BE2C (cell line): ENCODE measurements at places on chromosomes 2 and 18.

DNA sequence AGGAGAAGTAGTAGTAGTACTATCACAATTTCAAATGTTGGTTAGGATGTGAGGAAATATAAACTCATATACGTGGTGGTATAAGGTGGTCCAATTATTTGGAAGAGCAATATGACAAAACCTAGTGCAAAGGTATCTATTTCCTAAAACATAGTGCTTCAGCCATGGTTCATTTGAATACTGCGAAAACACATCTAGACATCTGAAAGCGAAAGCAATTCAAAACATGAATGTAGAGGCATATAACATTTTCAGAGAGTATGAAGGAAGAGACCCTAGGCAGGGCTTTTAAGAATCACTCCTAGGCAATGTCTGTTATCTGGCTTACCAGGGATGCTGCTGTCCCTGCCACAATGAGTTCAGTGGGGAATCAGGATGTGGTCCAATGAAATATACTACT is 1085.8 kb downstream of the TDRD15 start:
- no peak for DNase-seq

DNA sequence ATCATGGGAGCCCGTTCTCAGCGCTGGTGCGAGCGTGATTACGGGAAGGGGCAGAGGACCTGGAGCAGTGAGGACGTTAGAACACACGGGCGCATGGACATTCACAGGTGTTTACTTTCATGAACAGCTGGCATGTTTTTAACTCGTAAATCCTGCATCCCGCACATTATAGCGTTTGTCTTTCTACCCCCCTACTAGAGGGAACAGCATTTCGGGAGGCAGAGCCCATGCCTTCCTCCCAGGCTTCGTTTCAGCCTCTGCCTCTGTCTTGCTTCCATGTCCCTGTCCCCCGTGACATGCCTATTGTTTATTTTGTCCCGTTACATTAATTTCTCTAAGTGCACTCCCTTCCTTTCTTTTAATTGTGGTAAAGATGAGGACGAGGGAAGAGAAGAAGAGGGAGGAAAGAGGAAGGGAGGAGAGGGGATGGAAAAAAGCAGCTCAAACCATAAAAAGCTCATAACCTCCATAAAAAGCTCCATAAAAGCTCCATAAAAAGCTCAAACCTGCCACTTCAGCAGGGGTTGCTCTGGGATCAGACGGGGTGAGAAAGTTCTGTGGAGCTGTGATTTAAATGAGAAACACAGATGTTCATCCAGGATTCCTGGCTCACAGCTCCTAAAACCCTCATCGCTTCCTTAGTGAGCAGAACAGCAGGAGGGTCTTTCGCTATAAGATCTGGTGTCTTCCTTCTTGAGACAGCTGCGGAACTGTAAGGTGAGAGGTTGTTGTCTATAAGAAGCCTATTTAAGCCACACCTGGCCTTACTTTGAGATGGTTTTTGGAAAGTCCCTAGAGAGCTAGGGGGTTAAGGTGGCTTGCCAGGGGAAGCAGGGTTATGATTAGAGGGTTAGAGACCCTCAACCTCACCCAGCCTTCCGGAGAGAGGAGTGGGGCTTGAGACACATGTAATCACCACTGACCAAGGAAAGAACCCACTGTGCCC is 66.6 kb upstream of the SNTG2 start:
- DNase-seq: no peak

DNA sequence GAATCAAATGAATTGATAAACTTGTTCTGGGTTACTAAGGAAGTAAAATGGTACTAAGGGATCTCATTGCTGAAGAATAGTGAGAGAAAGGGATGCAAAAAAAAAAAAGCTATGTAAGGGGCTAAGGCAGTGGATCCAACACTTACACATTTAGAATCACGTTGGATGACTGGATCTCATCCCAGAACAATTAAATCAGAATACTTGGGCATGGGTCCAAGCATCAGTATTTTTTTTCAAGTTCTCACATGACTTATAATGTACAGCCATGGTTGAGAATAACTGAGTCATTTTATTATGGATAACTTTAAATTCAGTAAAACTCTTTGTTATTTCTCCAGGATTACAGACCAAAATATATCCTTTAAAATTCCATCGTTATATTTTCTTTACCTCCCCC is 8.5 kb downstream of the DSC1 start:
- no peak for DNase-seq

- DNase-seq: no peak
Observed at GRCh38 chr2:46229134-46230063, 67.8 kb upstream of the EPAS1 start.
